Vagina (tissue), 2 donors: ENCODE measurements at places on chromosomes 6 and 20. TPM values are rescaled to one million over a fixed set of nuclear protein-coding genes. Genes with fewer than 3 reads are reported as not detected.

GRCh38 chr6:73704260-73704659 is 8.3 kb downstream of the CD109 start:
- H3K4me1 ChIP-seq: peaks cover 37% of the 10 kb centered on the region
- H3K36me3 ChIP-seq: no peaks in the 10 kb centered on the region
- no peaks in the 10 kb centered on the region for H3K27me3 ChIP-seq
- H3K27ac ChIP-seq: peak overlapping the region; percentile 91

DNA sequence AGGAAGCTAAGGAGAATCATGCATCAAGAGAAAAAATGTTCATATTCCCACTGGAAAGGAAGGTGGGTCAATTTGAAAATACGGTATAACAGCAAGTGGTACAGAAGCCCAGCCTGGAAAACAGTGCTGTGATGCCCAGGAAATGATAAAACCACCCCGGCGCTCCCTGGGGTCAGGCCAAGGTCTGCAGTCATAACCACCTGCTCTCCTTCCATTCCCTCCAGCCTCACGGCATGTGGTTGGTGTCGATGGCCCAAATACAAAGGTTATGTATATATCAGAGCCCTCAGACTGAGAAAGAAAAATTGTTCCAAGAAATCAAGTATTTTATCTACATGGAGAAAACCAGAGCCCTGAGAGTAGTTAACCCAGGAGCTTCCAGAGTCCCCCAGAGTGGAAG is 208.1 kb upstream of the CDYL start:
- H3K4me3 ChIP-seq: no peak overlapping the region
- DNase-seq: no peak
- H3K27ac ChIP-seq: no peak overlapping the region
- no peaks in the 10 kb centered on the region for H3K27me3 ChIP-seq
- no peaks in the 10 kb centered on the region for H3K4me1 ChIP-seq

The ZBTB46 gene
- 7.4 TPM for total RNA-seq

The FAM184A gene
- total RNA-seq: 3.4 TPM

The CNKSR3 gene
- 7.4 TPM for total RNA-seq

The PAK5 gene
- 0.25 TPM for total RNA-seq

The PRL gene
- total RNA-seq: not detected

The MCHR2 gene
- not detected for total RNA-seq

The TRIM15 gene
- not detected for total RNA-seq
